ENCODE measurements at places on chromosomes 5 and 9.
A peak's percentile ranks its signal among the peaks of the same experiment; 100 is the strongest.

GRCh38 chr5:157167214-157167621 lies 1.2 kb upstream of the GARIN3 start:
- no peak for DNase-seq

GRCh38 chr9:121322037-121322736 lies 47.9 kb downstream of the STOM start:
- DNase-seq: no peak

- no peak for DNase-seq
These were observed 5.0 kb downstream of the SPRY4 start for GRCh38 chr5:142319560-142320429.

DNA sequence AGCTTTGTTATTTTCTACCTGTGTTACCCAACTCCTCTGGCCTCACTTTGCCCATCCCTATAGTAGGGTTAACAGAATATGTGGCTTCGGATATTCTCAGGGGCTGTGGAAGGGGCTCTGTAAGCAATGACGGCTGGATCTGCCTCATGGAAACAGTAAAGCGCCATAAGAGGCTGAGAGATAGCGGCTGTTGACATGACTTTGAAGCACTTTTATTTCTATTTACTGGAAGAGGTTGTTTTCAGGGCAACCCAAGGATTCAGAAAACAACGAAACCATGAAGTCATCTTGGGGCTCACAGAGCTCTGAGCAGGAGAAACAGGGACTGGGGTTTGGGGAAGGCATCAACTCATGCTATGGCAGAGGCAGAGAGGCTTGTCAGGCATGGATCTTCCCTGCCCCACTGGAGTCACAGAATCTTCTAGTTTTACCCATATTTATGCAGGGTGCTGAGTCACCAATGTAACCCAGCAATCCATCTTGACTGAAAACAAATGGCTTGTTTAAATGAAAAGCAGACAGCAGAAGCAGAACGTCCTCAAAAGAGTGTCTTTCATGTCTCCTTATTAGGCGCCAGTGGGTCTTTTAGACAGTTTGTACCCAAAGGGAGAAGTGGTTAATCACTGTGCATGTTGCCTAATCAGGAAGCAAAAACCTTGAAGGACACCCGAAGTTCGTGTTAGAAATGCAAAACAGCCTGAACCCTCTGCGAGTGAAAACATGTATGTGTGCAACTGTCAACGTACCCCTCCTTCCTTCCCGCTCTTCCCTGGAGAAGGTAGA lies 113.0 kb downstream of the COL23A1 start:
- no peak for DNase-seq

- DNase-seq: no peak
These were observed 5.0 kb upstream of the SLC34A1 start for GRCh38 chr5:177378884-177379883.

DNA sequence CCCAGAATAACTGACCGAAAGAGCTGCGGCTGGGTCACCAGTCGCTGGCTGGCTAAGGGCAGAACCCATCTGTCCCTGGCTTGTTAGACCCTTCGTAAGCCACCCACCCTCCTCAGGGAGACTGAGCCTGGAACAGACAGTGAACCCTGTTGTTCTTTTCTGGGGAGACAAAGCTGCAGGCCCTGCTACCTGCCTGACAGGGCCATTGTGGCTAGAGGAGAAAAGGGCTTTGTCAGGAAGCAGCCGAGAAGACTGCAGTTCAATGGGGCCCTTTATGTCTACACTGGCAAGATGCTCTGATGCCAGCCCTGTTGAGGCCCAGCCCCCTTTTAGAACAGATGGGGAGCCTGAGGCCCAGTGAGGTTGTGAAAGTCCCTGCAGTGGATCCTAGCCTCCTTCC lies 3.7 kb upstream of the NIPAL4 start:
- DNase-seq: peak; percentile 79

DNA sequence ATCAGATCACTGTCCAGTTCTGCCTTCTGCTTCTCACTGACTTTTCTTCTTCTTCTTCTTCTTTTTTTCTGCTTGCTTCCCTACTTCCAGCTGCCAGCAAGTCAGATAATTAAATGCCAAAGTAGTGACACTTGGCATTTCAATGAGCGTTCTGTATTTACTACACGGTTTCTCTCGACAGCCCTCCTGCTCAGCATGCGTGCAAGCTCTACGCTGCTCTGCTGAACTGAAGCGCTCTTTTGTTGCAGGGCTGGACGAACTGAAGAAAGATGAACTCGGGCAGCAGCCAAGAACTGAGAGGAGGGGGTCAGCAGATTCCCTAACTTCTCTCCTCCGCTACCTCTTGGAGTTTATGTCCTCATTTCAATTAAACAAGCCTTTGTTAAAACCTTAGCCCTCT lies 319.1 kb downstream of the GLIS3 start:
- peak; percentile 6 for DNase-seq

DNA sequence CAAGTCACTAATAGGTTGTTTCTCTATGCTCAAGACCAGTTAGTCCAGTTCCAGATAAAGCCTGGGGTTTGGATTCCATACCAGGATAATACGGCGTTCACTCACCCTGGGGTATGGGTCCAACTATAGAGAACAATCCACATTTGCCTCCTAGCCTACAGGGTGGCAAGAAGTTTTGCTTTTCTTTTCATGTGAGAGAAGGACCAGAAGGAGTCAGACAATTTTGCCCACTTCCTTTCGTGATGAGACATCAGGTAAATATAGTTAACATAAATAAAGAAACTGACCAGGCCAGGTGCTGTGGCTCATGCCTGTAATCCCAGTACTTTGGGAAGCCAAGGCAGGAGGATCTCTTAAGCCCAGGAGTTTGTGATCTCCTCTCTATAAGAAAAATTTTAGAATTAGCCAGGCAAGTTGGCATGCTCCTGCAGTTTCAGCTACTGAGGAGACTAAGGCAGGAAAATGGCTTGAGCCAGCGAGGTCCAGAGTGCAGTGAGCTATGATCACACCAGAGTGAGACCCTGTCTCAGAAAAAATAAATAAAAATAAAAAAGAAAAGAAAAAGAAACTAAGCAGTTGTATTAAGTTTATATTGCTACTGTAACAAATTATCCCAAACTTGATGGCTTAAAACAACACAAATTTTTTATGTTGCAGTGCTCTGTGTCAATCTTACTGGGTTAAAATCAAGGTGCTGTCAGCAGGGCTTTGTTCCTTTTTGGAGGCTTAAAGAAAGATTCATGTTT lies 7.5 kb upstream of the REEP5 start:
- DNase-seq: no peak

DNA sequence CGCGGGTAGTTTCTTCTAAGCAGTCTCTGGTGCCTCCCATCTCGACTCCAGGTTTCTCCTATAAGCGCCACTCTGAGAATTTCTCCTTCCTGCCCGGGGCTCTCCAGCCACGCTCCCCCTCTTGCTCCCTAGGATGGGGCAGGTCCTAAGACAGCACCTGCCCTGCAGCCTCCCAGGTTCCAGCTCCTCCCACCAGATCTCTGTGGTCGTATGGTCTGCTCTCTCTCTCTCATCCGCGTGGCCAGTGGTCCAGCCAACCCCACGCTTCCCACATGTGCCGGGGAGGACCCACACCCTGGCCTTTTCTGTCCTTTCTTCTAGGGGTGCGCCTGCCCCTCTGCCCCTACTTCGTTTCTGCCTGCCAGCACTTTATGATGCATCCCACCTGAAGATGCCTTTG lies 40.5 kb downstream of the MVB12B start:
- DNase-seq: no peak

- DNase-seq: no peak
These were observed 111.7 kb upstream of the ACOT12 start for GRCh38 chr5:81505672-81506071.

DNA sequence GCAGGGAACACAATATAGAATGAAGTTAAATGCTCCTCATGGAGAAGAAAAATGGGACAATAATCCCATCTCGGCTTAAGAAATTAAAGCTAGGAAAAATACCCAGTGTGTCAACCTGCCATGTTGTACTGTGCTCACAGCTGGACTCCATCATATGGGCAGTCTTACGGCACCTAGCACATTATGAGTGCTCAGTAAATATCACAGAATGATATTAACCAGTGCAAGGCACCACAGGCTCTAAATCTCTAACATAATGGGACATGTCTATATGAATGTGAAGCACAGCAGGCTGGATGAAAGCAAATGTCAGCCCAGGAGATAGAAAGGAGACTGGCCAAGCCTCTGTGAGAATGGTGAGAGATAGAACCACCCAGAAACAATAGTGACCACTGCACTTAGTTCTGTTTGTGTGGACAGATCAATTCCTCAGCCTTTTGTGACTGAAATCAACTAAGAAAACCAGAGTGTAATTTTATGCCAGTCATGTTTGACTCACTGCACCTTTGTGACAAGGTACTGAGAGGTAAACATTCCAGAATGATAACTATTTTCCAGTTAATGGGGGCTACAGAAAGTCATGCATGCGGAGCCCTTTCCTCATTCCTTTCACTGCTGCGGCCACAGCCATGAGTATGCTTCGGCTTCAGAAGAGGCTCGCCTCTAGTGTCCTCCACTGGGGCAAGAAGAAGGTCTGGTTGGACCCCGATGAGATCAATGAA lies 140.4 kb upstream of the CDH6 start:
- no peak for DNase-seq

DNA sequence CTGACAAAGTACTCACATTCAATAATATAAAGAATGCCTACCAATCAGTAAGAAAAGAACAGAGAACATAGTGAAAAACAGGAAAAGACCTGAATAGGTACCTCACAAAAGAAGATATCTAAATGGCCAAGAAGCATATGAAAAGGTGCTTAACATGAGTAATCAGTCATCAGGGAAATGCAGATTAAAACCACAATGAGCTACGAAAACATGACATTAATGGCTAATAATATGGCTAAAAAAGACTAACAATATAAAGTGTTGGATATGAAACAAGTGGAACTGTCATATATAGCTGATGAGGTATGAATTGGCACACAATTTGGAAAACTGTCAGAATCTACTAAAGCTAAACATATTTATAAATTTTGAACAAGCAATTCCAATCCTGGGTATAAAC lies 18.9 kb downstream of the DENND1A start:
- no peak for DNase-seq

- DNase-seq: no peak
These were observed 27.1 kb downstream of the COX7C start for GRCh38 chr5:86644843-86645242.

DNA sequence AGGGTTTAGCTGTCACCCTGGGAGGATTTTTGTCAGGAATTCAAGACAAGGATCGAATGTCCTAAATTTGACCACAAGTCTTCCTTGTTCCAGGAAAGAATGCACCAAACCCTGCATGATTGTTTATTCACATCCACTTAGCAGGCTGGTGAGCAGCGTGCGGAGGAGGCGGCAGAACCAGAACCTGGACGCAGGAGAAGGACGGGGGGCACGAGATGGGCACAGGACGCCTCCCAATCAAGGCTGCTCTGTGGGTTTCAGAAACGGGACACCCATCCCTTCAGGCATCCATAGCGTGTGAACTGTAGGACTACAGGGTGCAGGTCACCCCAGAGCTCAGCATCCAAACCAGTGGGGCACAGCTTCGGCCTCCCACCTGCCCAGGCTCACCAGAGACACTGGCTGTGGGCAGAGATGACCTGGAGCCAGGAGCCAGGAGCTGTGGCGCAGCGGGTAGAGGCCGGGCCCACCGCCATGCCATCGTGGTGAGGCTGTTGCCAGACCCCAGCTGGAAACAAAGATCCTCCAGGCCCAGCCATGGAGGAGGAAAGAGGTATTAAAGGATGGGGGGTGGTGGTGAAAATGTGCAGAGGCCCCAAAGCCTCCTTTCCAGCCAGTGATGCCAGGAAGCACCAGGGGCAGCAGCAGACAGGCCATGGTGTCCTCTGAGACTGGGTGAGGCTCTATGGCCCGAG lies 32.3 kb upstream of the ADAMTS2 start:
- no peak for DNase-seq

DNA sequence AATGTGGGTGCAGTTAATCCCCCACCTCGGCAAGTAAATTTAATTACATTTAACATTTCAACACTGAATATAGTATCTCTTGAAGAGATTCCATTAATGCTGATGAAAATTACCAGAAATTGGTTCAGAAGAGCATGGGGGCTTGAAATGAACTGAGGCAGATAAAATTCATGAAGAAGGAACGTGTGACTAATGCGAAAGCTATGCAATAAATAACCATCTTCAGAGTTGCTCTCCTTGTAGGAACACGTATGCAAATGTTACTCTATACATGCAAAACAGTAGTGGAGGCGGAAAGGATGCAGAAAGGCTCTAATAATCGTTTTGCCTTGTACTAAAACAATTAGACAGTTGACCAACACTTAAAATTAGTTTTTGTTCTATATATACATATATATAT lies 320.2 kb downstream of the CTNND2 start:
- DNase-seq: no peak

DNA sequence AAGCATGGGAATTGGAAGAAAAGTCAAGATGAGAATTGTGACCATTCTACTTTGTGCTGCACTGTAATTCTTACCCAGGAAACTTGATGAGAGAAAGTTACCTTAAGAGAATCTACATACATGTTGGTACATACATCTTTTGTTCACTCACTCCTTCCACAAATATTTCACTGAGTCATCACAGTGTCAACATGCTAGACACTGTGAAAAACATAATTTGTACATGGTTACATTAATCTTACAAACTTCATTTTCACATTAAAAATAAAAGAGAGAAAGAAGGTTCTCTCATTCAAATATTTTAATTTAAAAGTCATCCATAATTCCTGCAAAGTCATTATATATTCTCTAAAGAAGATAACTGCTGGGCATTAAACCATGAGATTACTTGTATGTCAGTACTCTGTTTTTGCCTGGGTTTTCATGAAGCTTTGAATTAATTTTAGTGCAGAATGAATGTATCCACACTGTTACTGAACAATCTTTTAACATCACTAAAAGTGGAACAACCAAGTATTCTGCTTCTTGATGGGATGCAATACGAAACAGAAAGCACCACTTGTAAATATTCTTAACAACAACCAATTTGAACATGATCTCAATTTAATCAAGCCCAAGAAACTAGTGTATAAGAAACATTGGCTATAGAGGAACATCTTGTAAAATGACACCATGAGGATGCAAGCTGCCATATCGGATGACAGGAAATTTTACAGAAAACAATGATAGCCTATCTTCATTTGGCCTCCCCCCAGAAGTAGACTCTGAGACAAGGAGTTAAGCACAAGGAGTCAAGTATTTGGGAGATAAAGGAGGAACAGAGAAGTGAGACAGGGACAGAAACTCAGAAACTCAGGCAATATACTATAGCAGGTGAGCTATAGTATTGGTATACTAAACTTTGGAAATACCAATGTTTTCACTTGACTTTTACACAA lies 28.4 kb downstream of the ERP44 start:
- no peak for DNase-seq

GRCh38 chr5:157563929-157564716 lies 11.5 kb downstream of the ADAM19 start:
- DNase-seq: no peak

DNA sequence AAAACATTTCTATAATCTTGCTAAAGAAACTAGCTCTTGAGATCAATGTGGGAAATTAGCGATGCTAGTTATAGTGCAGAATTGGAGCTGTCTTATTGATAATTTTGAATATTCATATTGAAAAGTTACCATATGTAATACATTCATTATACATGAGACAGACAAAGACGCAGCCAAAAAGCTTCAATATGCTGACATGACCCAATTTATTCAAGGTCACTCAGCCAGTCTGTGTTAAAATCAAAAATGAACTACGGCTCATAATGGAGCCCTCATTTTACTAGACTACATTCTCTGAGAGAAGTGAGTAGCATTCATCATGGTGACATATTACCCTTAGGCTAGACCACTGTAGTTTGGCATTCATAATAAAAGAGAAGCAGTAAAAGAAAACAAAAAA lies 107.3 kb upstream of the GABRG2 start:
- no peak for DNase-seq

All from amygdala (tissue), 56 donors.